ENCODE measurements at places on chromosomes 7 and 10.
A peak's percentile ranks its signal among the peaks of the same experiment; 100 is the strongest.

GRCh38 chr7:109745677-109746410 is 1176.2 kb downstream of the DNAJB9 start:
- DNase-seq: no peak

DNA sequence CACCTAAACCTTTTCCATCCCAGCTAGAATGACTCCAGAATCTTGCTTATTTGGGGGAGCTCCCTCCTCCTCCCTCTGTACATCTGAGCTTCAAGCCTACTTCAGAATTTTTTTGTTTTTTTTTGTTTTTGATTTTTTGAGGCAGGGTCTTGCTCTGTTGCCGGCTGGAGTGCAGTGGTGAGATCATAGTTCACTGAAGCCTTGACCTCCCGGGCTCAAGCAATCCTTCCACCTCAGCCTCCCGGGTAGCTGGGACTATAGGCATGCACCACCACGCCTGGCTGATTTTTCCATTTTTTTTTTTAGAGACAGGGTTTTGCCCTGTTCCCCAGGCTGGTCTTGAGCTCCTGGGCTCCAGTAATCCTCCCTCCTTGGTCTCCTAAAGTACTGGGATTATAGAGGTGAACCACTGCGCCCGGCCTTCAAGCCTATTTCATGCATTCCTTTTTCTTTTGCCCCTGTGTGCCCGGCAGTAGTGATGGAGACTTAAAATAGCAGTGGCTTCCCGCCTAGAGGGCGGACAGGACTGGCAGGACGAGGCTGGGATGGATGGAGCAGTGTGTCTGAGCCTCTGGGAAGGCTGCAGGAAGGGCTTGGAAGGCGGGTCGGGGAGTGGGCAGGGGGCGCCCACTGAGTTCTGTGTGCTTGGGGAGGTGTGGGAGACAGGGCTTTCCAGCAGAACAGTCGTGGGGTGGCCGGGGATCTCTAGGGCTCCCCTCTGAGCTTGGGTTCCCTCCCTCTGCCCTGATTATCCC is 8.8 kb downstream of the CUX1 start:
- no peak for DNase-seq

GRCh38 chr10:128877141-128877540 is 589.9 kb upstream of the MGMT start:
- DNase-seq: no peak

- no peak for DNase-seq
Observed at GRCh38 chr7:4607311-4607729, 74.8 kb upstream of the FOXK1 start.

GRCh38 chr7:21113609-21114415 is 314.1 kb upstream of the SP4 start:
- DNase-seq: no peak

GRCh38 chr10:59550061-59550460 is 159.6 kb downstream of the SLC16A9 start:
- DNase-seq: no peak

DNA sequence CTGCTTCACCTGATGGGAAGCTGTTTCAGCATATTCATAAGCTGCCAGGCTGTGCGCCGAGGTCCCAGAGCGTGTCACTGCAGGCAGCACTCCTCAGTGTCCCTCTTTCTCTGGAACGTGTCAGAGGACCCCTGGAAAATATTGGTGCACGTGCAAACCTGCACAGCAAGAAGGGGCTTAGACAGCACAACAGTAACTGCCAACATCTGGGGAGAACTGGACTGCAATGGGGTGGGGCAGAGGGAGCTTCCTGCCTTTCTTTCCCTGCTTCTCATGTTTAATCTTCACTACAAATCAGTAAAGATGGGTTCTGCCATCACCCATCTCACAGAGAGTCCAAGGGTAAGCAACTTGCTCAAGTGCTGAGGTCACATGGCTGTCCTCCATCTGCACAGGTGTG is 86.5 kb upstream of the GPR26 start:
- no peak for DNase-seq

GRCh38 chr7:91019686-91020385 is 244.4 kb upstream of the FZD1 start:
- DNase-seq: no peak

DNA sequence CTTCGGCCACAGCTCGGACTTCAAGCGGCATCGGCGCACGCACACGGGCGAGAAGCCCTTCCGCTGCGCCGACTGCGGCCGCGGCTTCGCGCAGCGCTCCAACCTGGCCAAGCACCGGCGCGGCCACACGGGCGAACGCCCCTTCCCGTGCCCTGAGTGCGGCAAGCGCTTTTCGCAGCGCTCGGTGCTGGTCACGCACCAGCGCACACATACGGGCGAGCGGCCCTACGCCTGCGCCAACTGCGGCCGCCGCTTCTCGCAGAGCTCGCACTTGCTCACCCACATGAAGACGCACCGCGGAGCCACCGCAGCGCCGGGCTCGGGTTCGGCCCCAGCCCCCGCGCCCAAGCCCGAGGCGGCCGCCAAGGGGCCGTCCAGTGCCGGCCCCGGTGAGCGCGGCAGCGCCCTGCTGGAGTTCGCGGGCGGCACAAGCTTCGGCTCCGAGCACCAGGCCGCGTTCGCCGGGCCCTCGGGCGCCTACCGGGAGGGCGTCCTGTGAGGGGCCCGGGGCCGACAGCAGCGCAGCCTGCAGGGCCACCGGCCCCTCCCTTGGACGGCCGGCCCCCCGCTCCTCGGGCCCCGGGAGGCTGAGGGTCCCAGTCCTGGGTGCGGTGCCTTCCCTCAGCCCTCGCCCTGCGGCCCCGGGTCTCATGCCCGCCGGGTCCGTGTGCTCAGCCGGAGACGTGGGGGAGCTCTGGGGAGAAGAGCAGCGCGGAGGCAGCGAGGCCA is 17.2 kb downstream of the ZNF316 start:
- DNase-seq: peak; percentile 1

- DNase-seq: no peak
Observed at GRCh38 chr7:130971297-130971696, 237.3 kb upstream of the KLF14 start.

GRCh38 chr7:39540320-39540719 is 25.9 kb upstream of the YAE1 start:
- no peak for DNase-seq
